Left renal pelvis (tissue), 4 donors: ENCODE measurements at places on chromosomes 2 and 18.

- DNase-seq = no peak
Measured at GRCh38 chr2:206260188-206261012, 14.1 kb upstream of the ZDBF2 start.

DNA sequence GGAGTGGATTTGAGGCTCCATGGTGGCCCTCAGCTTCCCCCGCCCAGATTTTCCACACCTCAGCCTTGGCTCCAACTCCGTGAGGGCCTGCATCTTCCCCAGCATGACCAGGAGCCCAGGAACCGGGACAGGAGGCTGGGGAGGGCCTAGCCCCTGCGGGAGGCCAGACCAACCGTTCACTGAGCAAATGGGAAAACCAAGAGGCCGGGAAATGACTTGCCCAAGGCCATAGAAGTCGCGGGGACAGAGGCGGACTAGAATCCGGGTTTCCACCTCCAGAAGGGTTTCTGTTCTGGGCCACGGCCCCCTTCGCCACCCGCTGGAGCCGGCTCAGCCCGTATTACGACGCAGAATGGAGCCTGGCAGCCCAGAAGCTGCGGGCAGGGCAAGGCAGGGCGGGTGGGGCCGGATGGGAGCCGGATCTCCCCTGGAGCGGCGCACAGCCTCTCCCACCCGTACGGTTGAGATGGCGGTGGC is 7.9 kb upstream of the CRYBA2 start:
- DNase-seq = no peak

- no peak for DNase-seq
Measured at GRCh38 chr2:46448641-46449040, 30.7 kb upstream of the TMEM247 start.

DNA sequence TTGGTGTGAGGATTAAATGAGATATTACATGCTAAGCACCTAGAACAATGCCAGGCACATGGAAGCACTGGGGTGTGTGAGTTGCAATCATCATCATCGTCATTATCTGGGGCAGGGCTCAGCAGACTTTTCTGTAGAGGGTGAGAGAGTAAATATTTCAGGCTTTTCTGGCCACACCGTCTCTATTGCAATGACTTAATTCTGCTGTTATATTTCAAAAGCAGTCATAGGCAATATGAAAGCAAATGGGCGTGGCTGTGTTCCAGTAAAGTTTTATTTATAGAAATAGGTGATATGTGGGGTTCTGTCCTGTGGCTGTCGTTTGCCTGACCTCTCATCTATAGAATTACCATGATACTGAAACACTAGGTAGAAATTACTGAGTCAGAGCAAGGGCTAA is 60.6 kb downstream of the IL1R2 start:
- no peak for DNase-seq

GRCh38 chr2:241598487-241598886 is 38.5 kb downstream of the THAP4 start:
- no peak for DNase-seq

- no peak for DNase-seq
Measured at GRCh38 chr2:196941398-196942078, 15.0 kb upstream of the PGAP1 start.

- no peak for DNase-seq
Measured at GRCh38 chr2:222883420-222883819, 22.6 kb downstream of the ACSL3 start.

DNA sequence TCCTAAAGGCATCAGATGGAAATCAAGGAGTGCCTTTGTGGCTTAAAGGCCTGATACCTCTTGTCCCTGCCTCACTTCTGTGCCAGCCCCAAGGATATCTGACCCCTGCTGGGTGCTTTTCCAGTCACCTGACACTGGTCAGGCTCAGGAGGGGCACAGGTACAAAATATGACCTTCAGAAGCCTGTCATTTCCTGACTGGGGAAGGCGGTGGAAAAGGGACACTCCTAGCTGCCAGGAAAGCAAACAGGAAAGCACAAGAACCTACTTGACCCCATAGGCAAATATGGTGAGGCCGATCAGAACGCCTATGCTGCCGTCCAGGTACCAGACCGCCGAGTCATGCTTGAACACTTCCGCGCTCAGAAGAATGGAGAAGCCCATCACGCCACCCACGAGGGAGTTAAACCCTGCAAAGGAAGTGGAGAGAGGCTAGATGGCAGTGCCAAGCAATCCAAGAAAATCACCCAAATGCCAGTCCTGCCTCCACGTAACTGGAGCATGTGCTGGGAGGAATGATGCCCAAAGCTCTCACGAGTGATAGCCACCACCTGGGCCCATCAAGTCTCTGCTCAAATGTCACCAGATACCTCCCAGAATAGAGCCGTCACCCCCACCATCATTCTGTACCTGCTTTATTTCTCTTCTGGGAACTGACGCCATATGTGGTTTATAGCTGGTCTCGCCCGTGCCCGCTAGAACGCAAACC is 204.0 kb downstream of the MGAT5 start:
- no peak for DNase-seq

DNA sequence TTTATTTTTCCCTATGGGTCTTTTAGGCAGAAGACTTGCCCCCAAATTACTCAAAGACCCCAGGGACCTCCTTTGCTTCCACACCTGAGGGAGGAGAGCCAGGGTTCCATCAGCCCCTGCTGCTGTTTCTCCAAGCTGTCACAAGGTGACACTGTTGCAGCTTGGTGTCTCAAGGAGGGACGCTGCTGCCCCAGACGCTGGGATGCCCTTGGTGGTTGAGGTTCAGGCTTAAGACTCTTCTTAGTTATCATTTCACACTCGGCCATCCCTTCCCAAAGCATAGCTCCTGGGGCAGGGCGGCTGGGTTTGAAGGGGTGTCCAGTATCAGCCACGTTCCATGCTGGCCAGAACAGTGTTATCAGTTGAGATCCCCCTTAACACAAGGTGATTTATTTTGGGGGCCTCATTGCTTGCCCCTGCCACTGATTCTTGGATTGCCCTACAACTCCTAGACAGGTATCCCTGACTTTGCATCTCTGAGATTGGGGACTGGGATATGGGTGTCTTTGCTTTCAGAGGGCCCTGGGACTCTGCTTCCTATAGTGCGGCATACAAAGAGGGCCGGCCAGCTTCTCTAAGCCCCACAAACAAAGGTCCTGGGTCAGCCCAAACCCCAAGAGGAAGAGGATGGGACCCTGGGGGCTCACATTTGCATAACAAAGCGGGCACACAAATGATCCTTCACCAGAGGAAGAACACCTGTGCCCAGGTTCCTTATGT is 22.7 kb downstream of the GPR55 start:
- DNase-seq = no peak

- DNase-seq = no peak
Measured at GRCh38 chr2:165610591-165611029, 141.1 kb downstream of the CSRNP3 start.

DNA sequence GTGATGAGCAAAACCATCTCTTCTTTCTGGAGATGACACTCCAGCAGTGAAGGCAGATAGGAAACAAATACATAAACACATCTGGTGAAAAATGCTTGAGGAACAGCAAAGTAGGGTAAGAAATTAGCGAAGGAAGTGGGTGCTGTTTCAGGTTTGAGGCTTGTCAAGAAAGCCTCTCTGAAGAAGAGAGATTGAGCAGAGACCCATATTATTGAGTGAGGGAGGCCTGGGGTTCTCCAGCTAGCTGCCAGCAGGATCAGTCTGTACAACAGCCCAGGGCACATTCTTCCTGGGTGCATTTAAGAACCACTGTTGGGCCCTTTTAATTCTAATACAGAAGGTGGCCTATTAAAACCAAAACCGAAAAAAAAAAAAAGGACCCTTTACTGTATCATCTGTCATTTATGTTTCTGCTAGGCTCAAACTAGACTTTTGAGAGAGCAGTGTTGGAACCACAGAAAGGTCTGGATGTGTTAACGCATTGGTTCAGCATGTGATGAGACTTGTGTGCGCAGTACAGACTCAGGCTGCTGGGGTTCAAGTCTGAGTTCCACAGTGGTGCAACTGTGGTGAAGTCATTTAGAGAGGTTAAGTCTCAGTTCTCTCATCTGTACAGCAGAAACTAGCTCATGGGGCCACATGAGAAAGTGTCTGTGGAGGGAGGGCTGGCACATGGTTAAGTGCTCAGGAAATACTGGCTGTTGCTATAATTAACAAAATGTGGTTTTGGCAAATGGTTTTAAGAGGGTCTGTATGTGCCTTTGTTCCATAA is 28.9 kb downstream of the MGAT5 start:
- no peak for DNase-seq

GRCh38 chr2:104472076-104472475 is 381.8 kb upstream of the POU3F3 start:
- no peak for DNase-seq

DNA sequence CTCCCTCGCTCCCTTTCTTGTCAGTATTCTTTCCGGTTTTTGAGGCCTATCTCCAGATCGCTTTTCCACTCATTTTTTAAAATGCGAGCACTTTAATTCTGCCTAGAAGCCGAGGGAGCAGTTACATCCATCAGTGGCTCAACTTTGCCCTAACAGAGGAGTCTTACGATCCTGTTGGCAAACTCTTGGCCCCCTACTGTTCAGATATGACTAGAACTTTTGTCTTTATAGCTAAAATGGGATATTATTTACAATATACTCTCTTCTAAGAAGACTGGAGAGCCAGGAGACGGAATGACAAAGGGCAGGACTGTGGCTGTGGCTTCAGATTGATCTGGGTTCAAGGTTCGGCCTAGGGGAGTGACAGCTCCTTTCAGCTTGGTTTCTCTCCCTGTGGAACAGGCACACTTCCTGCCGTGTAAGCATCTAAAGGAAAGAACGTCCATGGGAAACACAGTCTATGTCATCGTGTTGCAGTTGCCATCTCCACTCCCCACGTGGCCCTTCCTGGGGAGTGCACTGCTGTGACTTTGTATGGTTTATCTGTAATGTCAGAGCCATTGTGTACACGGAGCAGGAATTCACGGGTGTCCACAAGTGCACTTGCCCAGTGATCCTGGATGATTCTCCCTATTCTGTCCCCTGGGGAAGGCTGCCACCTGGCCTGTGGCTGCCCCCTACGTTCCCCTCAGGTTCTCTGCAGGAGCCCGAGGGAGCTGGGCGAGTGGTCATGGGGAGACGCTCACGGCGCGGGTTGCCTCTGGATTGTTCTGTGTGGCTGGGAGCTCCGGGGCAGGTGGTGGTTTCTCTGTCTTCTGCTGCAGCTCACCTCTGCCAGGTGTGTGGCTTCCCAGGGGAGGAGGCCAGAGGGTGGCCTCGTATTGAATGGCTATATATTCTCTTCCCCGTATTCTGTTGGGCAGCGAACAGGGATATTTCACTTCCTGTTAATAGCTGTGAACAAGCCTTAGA is 222.0 kb downstream of the LDLRAD4 start:
- DNase-seq = no peak

DNA sequence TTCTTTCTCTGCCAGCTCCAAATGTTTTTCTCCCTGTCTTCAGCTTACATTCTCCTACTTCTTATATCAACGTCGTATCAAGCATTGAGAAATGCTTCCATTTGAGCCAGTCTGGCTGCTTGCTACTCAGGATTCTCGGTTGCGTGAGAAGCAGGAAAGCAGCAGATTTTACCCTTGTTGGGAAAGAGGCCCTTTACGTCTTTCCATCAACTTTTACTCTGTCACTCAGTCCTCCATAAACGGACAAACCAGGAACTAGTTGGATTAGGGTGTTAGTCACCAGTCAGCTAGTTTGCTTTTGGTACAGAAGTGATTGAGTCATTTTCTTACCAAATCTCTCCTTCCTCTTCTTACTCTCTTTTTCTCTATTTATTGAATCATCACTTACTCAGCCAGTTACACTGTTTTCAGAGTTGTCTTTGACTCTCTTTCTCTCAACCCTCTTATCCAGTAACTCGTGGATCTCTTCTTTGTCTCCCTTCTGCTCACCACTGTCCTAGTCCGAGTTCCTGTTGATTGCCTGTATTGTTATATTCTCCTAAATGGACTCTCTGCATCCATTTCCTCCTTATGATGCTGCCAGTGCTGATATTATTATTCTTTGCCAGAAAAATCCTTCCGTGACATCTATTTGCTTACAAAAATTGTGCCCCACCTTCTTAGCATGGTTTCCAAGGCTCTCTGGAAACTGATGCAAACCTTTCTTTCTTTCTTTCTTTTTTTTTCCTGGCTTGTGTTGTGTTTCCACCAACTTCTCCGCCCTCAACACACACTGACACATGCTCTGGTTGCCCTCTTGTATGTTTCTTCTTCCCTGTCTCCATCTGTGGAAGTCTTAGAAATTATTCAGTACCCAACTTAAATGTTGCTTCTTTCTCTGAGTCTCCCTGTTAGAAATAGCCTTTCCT is 61.5 kb downstream of the VRK2 start:
- no peak for DNase-seq

DNA sequence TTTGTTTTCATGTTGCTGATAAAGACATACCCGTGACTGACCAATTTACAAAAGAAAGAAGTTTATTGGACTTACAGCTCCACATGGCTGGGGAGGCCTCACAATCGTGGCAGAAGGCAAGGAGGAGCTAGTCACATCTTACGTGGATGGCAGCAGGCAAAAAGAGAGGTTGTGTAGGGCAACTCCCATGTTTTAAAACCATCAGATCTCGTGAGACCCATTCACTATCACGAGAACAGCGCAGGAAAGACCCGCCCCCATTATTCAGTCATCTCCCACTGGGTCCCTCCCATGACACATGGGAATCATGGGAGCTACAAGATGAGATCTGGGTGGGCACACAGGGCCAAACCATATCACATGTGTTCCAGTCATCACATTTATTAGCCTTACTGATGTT is 16.8 kb downstream of the AQP12A start:
- no peak for DNase-seq

DNA sequence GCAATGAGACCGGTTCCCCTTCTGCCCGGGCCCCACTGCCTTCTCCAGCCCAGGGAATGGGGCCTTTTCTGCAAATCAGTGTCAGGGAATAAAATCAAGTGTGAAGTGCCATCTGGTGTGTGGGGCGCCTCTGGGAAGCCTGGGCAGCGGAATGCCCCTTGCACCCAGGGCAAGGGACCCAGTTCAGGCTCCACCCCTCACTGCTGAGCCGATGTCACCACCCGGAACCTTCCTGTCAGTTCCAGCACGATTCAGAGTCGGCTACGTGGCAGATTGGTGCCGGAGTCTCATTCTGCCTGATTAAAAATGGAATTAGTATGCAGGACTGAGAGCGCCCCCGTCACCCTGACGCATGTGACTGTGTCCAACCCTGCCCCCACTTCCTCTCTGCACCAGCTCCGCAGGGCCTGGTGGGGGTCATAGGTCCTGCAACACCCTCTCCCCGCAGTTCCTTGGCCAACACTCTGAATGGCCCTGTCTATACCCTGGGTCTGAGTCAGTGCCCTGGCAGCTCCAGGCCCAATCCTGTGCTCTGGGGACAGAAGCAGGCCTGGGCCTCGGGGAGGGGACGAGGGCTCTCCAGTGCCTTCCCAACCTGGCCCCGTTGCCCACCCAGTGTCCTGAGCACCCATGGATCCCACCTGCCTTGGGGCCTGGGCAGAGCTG is 8.2 kb upstream of the ALPI start:
- DNase-seq = no peak

DNA sequence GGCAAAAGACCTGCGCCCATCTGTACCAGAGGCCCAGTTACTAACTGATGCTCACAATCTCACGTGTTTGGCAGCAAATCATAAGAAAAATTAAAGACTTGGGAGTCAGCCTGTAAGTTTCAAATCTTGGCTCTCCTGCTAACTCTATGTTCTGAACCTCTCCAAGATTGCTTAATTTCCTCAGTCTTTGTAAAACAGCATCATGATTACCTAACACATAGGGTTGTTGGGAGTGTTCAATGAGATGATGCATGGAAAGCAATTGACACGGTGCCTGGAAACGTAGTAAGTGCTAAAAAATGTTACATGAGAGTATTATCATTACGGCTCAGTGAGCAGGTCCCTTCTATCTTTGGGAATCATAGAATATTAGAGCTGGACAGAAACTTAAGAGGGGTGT is 497.6 kb upstream of the TCF4 start:
- DNase-seq = no peak
